ENCODE measurements at places on chromosomes 7 and 10. TPM values are rescaled to one million over a fixed set of nuclear protein-coding genes. Genes with fewer than 3 reads are reported as not detected.

GRCh38 chr7:112060625-112061024, 145.6 kb downstream of the DOCK4 start:
- DNase-seq: no peak

DNA sequence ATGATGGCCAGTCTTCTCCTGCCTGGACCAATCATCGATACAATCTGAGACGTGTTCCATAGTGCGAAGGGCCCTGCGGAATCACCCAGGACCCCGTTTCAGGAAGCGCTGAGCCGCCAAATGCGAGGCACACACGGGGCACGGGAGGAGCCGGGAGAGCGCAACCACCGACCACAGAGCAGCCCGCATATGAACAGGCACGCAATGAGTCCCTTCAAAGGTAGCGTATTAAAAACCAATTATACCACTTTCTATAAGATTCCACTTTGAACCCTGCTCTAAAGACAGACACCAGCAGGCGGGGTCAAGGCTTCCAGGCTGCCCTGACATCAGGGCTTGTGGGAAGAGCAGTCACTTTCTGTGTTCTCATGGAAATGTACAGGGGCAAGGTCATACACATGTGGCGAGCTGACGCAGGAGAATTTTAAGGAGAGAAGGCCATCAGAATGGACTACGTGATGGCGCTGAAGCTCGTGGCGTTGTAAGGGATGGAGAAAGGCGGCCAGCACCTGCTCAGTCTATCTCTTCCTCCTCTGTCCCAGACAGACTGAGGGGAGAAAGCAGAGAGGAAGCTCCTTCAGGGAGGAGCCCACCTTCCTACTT, 46.2 kb downstream of the AMZ1 start:
- DNase-seq: no peak

Gene BMPER
- 10.0 TPM for total RNA-seq

DNA sequence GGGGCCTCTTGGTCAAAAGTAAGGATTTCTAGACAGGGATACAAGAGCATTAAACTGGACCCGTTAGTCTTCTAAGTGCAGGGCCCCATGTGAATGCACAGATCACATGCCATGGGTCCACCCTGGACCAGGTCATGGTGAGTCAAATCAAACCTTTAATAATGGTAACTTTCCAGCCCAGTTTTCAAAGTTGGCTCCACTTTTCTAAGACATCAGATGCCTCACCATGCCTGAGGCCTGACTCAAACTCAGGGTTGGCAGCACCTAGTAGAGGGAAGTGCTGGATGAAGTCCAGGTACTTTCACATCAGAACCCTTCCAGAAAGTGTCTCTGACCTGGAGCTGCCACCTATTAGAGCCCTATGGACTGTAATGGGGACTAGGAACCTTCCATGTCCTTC, 9.7 kb upstream of the SMIM30 start:
- DNase-seq: no peak

DNA sequence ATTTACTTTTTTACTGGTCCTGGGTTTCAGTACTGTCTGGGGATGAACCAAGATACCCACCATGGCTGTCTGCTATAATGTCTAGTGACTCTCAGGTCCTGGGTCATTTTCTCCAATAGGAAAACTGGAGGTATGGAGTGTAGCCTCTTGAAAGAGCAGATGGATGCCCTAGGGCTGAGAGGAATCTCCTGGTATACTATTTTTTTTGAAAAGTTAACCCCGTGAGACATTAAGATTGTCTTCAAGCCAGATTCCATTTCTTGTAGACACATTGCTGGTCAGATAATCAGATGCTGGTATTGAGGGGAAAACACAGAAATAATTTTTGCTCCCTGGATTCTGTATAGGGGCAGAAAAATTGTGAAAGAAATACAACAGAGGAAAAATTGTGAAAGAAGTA, 97.3 kb downstream of the ZNF680 start:
- no peak for DNase-seq

Gene GPRIN2
- 56.2 TPM for total RNA-seq

GRCh38 chr10:62082729-62083411, 181.4 kb downstream of the ARID5B start:
- DNase-seq: no peak

Gene ITPRIP
- 34.4 TPM for total RNA-seq

DNA sequence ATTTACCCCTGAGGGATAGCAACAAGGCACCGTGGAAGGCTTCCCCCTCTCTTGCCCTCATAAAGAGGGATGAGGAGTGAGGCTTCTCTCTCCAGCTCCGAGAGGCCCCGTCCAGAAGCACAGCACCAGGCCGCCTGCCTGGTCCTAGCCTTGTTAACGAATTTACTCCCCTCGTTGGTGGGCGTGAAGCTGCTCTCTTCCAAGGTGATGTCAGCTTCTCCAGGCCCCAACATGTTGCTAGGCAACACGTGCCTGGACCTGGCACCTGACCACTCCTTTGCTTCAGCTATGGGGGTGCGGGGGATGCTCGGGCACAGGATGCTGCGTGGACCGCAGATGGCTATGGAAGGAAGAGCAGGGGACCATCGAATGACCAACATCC, 135.2 kb upstream of the MGMT start:
- DNase-seq: no peak

Gene TAS2R3
- 1.6 TPM for total RNA-seq

DNA sequence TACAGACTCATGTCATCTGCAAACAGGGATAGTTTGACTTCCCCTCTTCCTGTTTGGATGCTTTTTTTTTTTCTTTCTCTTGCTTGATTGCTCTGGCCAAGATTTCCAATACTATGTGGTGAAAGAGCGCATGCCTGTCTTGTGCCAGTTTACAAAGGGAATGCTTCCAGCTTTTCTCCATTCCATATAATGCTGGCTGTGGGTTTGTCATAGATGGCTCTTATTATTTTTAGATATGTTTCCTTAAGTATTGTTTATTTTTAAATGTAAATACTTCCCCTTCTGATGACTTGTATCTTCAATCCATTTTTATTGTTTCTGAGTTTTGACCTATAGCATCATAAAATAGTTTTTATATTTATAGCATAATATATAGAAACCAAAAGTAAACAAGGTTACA, 17.9 kb downstream of the FAM237B start:
- DNase-seq: no peak

GRCh38 chr7:112990624-112991023, 96.0 kb downstream of the GPR85 start:
- DNase-seq: no peak

Gene EN2
- not detected for total RNA-seq

DNA sequence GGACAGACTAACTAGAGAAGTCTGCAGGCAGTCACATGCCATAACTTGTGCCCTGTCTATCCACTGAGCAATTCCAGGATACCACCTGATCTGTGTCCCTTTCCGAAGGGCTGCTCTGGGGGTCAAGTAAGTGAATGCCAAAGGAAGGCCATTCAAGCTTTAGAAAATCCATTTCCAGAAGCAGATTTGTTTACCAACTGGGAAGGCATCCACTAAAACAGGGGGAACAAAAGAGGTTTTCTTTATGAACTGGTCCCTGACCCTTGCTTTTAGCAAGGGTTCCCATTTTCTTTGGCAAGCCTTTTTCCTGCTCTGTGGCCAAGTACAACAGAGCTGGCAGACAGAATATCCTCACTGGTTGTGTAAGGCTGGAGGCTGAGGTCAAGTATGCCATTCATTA, 36.5 kb downstream of the ITPRID1 start:
- DNase-seq: no peak

- DNase-seq: no peak
Measured at GRCh38 chr10:22657566-22658225, 56.7 kb downstream of the PIP4K2A start.

- no peak for DNase-seq
Measured at GRCh38 chr7:133978502-133979295, 148.4 kb upstream of the LRGUK start.

Gene WEE2
- not detected for total RNA-seq

Gene TMEM213
- total RNA-seq: 9.6 TPM

- no peak for DNase-seq
Measured at GRCh38 chr7:11690395-11690794, 141.6 kb downstream of the THSD7A start.

GRCh38 chr7:135942614-135943013, 34.5 kb downstream of the MTPN start:
- DNase-seq: no peak

DNA sequence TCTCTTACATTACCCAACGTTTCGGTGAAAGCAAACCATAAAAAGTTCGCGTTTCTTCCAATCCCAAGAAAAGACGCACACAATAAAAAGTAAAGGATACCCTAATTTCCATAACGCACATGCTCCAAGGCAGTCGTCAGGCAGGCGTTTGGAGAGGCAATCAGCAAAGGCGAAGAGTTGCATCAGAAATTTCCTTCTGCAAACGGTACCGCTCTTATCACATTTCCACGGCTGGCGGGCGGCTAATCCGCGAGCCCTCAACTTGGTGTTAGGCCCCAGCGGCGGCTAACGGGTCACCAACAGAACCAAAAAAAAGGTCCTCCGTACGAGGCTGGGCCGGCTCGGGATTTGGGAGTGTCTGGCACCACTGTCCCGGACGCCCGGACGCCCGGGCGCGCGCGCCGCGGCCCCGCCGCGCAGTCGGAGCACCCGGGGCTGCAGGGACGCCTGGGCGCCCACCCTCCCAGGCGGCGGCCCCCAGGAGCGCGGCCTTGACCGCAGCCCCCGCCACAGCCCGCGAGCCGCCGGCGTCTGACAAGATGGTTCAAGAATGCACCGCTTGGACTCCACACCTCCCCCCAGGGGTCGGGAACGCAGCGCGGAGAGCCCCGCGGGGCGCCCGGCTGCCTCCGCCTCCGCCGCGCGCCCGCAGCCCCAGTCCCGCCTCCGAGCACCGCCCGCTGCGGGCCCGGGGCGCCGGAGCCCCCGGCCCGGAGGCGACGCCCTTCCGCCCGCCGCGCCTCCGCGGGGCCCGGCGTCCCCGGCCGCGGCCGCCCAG, 9.8 kb upstream of the GRB10 start:
- DNase-seq: peak; percentile 68

GRCh38 chr7:82678716-82679115, 235.1 kb upstream of the CACNA2D1 start:
- DNase-seq: no peak

Gene VSTM2A
- not detected for total RNA-seq

- DNase-seq: no peak
Measured at GRCh38 chr10:12957081-12957480, 44.4 kb downstream of the CCDC3 start.

- DNase-seq: no peak
Measured at GRCh38 chr7:144786079-144786478, 49.8 kb downstream of the TPK1 start.

- no peak for DNase-seq
Measured at GRCh38 chr10:71278691-71279588, 40.1 kb upstream of the SLC29A3 start.

DNA sequence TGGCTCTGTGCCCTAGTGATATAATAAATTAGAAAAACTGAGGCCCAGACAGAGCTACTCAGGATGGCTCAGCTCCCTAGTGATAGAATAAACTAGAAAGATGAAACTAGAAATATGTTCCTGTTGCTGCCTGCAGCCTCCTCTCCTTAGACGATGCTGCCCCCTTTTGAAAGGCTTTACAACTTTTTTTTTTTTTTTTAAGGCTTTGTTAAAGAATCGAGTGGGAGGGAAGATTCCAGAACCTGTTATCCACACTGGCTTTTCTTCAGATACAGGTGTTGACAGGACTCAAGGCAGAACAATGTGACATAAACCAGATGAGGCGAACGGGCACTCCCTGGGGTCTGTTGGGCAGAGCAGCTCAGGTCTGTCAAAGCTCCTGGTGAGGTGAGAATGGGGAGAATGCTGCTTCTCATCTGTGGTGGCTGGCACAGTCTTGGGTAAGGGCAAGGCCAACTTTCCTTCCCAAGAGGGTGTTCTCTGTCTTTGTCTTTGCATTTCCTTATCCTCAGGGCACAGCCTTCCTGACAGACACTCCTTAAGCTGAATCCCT, 175.1 kb downstream of the COBL start:
- no peak for DNase-seq

- DNase-seq: no peak
Measured at GRCh38 chr10:38007991-38008390, 2.5 kb upstream of the ZNF33A start.
